ENCODE measurements at places on chromosomes 13 and 19.

DNA sequence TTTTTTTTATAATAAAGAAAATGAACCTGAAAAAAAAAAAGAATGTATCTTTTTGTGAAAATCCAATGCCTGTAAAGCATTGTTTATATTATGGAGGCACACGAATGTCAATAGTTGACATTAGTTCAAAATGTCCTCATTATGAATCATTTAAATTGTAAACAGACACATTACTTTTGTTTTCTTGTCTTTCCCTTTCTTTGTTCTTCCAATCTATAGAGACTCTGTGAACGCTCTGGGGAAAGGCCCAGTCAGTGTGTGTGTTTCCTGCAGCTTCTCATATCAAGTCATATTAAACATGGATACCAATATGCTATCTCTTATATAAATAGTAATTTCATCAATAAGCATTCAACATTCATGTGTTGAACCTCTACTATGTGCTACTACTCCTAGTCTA, 193.1 kb downstream of the KCTD12 start:
- no peak for DNase-seq

- no peak for DNase-seq
These were observed 49.6 kb downstream of the THSD1 start for GRCh38 chr13:52356327-52356726.

DNA sequence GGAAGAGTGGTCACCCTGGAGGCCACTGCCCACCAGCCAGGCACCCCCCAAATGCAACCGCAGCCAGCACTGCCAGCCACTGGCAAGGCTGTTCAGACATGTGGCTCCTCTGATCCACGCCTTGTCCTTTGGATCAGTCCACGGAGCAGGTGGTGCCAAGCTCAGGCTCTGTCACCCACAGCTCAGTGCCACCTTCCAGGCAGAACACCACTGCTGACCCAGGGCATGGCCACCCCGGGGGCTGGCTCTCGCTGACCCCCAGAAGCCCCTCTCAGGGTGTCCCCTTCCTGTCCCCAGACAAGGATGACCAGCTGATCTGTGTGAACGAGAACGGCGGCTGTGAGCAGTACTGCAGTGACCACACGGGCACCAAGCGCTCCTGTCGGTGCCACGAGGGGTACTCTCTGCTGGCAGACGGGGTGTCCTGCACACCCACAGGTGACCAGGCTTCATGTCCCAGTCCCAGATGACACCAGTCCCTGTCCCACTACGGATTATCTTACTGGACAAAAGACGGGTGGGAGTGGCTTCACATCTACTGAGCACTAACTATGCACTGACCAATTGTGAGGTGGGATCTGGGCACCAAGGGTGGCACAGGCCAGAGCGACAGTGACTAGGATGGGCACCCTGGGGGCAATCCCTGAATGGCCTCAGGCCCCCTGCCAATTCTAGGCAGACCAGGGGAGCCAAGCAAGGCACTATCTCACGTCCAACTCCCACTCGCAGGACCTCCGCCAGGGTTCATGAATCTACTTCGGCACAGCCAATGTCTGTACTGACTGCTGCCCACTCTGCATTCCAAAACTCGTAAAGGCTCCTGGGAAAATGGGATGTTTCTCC, 7.0 kb upstream of the F10 start:
- no peak for DNase-seq

DNA sequence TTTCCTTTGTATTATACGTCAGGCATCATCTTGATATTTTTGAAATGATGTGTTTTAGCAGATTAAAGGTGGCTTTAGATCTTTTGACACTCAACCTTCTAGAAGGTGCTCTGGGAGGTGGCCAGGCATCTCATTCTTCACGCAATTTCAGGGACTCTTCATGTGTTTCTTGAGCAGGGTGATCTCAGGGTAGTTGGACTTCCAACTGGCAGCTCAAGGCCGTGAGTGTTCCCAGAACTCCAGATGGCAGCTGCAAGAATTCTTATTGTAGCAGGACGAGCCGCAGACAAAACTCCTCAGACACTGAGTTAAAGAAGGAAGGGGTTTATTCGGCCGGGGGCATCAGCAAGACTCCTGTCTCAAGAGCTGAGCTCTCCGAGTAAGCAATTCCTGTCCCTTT, 82.5 kb upstream of the UBAC2 start:
- DNase-seq, result no peak

DNA sequence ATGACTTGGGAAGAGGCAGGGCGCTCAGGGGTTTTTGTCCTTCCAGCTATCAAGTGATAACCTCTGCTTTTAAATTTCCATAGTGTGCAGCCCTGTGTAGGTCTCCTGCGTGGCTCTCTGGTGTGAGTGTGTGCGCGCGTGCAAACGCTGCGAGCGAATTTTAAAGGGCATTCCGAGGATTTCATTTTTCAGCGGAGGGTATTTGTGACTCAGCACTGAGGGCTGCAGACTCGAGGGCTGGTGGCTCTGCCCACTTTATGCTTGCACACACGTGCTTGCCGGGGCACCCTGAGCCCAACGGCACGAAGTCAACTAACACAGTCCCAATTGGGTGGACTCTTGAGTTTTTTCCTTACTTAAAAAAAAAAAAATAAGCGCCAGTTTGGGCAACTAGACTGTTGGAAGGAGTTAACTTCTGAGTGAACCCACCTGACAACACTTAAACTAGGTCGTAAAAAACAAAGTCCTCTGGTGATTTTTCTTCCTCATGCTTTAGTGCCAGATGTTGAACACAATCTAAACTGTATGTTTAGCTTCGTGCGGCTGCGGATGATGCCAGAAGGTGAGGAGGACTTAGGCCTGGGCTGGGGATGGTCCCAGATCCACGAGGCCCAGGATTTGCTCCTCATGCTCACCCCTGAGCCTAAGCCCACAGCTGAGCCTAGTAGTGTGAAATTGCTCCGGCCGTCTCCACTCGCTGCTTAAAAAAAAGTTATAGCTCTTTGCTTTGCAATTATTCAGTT, 2.1 kb downstream of the FGF9 start:
- DNase-seq, result peak; percentile 9

DNA sequence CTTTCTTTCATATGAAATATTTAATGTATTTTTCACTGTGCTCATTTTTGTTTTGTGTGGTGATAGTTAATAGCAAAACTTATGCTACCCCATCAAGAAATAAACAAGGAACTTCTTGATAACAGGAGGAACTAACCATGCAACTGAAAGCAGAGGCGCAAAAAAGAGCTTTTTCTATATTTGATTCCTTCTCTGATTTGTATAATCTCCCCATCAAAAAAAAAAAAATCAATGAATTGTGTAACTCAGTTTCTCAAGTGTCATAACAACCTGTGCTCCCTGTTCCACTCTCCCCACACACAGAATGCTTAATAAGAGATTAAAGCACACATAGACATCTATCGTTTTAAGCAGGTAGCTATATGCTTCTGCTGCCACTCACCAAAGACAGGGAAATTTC, 67.3 kb upstream of the MED4 start:
- peak; percentile 30 for DNase-seq

DNA sequence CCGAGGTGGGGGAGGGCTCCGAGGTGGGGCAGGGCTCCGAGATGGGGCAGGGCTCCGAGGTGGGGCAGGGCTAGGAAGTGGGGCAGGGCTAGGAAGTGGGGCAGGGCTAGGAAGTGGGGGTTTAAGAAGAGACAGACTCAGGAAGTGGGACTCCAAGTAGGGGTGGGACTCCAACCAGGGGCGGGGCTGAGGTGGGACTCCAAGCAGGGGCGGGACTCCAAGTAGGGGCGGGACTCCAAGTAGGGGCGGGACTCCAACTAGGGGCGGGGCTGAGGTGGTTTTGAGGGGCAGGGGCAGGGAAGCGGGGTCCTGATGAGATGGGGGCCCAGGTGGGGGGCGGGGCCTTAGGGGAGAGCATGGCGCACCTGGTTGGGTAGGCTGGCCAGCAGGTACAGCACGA, 13.6 kb downstream of the CFD start:
- peak; percentile 90 for DNase-seq

DNA sequence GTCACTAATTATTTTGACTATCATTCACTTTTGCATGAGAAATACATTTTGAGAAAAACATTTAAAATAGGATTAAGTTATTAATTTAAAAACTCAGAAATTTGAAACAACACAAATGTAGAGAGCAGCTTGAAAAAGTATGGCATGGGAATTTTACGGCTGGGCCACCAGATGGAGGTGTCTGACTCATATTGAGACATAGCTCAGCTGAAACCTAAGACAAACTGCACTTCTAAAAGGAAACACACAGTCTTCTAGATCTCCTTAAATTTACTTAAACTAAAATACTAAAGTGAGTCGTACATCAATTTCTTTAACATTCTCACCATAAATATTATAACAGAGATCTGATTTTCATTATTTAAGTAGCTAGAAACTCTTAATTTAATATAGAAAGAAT, 41.9 kb upstream of the POSTN start:
- DNase-seq, result peak; percentile 3

GRCh38 chr13:31437975-31438374, 238.2 kb downstream of the B3GLCT start:
- no peak for DNase-seq

DNA sequence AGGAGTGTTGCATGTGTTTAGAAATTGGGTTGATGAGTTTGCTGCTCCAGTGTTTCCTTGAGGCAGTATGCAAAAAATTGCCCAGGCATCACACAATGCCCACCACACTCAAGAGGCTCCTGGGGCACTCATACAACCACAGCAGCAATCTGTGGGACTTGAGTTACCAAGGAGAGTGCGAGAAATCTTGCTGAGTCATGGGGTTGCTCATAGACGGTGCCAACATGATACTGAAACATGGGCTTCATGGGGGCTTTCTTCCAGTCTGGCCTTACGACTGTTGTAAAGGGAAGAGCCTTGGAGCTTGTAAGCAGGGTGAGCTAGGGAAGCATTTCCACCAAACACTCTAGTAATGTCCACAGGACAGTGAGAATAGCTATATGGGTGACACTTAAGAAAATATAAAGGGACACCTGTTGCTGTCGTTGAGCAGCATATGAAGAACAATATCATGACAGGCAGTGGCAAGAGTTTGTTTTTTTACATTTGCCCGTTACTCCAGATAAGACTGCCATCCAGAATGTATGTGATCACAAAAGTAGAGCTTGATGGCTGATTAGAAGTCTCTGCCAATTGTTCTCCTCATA, 1237.4 kb downstream of the UQCRFS1 start:
- DNase-seq, result no peak

DNA sequence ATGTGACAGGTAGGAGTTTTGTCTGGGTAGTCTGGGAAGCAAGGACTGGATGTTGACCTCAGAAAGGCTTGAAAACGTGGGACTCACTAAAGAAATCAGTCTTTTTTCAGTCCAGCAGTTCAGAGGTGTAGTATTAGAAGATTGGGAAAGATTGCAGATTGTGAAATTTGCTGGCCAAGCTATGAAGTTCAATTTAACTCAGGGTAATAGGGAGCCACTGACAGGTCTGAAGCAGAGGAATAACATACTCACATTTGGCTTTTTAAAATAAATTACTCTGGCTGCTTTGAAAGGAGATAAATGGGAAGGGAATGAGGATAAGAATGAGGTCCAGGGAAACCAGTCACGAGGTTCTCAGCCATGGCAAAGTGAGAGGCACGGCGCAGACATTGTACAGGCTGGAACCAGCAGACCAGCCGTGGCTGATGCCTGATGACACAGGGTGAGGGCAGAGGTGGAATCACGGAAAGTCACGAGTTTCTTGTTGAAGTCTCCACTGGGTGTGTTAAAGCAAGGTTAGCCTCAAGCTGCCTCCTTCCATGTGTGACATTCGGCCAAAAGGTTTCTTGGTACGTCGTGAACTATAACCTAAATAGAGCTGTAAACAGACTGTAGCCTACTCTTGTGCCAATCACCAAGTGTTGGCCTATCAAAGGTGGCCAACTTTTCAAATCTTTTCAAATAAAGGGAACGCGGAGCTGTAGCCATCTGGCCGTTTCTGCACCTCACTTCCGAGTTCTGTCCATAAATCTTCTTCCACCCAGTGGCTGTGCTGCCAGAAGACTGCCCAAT, 377.6 kb downstream of the IRS2 start:
- DNase-seq, result no peak

- peak; percentile 53 for DNase-seq
These were observed at the start of gene ARHGEF1 for GRCh38 chr19:41882568-41883462. TSS of gene ARHGEF1 (plus strand) at chr19:41883184. CDS start at chr19:41888083, 4,899 bp downstream.

GRCh38 chr13:44710576-44710975, 134.4 kb upstream of the TSC22D1 start:
- no peak for DNase-seq

- peak; percentile 95 for DNase-seq
These were observed 9.8 kb downstream of the ZGLP1 start for GRCh38 chr19:10299545-10300458.

GRCh38 chr13:48590141-48590901, 57.4 kb upstream of the RCBTB2 start:
- peak; percentile 41 for DNase-seq

- no peak for DNase-seq
These were observed 80.1 kb downstream of the DCLK1 start for GRCh38 chr13:36051082-36051481.

DNA sequence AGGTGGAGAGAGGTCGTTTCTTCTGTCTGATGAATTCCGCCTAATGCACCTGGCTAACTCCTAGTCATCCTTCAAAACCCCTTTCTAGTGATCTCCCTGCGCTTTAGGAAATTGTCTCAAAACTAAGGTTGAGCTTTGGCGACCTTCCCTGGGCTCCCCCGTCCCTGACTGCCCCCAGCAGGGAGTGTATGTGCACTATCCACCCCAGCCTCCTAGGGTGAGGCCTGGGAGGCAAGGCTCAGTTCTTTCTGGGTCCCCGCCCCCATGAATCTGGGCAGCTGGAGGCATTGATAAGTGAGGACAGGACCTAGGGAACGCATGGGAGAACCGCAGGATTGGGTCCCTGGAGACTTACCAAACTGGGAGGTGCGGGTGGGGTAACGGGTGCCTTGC, 378 bp downstream of the TLE6 start:
- DNase-seq, result peak; percentile 25

DNA sequence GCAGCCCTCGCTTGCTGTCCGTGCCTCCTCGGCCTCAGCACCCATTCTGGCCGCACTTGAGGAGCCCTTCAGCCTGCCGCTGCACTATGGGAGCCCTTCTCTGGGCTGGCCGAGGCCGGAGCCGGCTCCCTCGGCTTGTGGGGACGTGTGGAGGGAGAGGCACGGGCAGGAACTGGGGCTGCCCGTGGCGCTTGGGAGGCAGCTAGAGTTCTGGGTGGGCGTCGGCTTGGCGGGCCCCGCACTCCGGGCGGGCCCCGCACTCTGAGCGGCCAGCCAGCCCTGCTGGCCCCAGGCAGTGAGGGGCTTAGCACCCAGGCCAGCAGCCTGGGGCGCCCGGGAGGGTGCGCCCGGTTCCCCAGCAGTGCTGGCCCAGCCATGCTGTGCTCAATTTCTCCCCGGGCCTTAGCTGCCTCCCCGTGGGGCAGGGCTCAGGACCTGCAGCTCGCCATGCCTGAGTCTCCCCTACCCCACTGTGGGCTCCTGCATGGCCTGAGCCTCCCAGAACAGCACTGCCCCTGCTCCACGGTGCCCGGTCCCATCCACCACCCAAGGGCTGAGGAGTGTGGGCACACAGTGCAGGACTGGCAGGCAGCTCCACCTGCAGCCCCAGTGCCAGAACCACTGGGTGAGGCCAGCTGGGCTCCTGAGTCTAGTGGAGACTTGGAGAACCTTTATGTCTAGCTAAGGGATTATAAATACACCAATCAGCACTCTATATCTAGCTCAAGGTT, 240.0 kb upstream of the PRR20A start:
- no peak for DNase-seq

- no peak for DNase-seq
These were observed 18.4 kb downstream of the LTBP4 start for GRCh38 chr19:40619333-40620160.

Data from hematopoietic multipotent progenitor cell treated with erythropoietin and hydrocortisone succinate and interleukin-3 and kit ligand, for 6 days (in vitro differentiated cells).